ENCODE measurements at places on chromosomes 6 and 20.

DNA sequence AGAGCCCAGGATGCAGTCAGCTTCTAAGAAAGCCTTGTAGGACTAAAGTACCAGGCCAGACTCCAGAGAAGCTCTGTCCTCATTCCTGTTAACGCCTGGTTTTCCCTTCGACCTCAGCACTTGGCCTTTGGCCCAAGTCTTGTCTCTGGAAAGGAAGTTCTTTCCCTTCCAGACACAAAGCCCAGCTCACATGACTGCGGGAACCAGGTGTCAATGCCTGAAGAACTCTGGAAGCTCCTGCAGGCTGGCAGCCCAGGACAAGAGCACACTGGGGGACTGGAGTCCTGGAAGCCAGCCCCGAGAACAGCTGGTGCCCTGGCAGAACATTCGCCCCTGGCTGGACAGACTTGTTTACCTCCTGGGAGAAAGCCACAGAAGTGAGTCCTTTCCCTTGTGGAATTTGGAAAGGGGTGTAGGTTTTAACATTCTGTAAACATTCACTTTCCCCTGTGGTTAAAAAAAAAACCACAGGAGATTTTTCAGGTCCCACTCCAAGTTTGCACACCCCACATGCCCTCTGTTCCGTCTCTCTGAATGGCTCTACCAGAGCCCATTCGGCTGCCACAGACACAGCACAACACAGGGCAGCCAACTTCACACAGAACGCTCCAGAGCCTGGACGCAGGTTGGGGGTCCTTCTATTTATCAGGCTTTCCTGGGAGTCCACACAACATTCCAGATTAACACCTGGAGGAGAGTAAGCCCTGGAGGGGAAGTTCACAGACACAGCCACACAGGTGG lies 18.1 kb downstream of the ACSS1 start:
- DNase-seq = no peak

- DNase-seq = no peak
Observed at GRCh38 chr20:33232486-33233072, 3.2 kb upstream of the BPIFA1 start.

DNA sequence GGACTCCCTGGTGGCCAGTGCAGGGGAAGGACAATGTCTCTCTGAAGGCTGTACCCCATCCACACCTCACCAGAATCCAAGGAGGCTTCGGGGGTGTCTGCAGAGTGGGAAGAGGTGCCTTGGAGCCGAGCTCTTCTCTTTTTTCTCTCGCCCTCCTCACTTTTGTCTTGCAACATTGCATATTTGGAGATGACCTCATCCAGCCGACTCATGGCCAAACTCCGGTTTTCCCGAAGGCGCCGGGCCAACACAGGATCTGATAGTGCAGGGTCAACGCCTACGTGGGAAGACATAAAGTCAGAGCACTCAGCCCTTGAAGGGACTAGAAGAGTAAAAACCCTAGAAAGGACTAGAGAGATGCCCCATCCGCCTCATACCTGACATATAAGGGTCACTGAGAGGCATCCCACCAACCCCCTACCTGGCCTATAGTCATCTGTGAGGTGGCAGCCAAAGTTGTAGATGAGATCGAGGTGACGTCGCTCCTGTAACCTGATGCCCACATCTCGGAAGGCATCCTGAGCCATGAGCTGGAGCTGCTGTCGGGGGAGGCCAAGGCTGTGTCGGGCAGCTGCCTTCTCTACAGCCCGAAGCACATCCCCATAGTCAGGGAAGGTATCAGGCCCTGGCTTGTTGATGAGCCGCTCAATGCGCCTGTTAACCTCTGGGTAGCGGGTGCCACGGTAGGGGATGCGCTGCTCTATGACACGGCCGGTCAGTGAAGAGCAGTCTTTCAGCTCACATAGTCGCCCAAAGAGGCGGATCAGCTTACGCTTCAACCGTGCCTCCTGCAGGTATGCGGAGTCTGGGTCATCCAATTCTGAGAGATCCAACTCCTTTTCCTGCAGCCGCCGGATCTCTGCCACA lies 3.0 kb upstream of the ZBTB22 start:
- no peak for DNase-seq

- DNase-seq = peak; percentile 45
Observed at GRCh38 chr20:1212607-1213396, 9.5 kb downstream of the C20orf202 start.

DNA sequence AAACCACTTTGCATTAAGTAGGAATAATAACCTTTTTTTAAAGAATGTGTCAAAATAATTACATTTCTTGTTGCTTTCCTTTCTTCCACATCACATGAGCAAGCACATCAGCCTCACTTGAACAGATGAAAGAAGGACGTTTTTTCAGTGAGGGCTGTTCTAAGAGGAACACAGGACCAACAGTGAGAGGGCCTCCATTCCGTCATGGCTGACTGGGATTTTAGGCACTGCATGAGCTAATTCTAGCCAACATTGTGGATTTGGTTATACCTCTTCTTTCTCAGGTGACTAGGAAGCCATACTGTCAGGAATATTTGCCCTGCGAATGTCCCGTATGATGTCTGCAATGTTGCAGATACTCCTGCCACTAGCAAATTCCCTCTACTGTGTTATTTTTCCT lies 87.6 kb downstream of the LINC00237 start:
- no peak for DNase-seq

- DNase-seq = no peak
Observed at GRCh38 chr6:14799928-14800327, 445.9 kb upstream of the JARID2 start.

- DNase-seq = no peak
Observed at GRCh38 chr6:49964064-49964463, at the start of gene DEFB114. DEFB114 (minus strand) TSS chr6:49964164; CDS start chr6:49964105, 59 bp downstream.

GRCh38 chr6:44559486-44560270 lies 172.2 kb downstream of the CDC5L start:
- no peak for DNase-seq

DNA sequence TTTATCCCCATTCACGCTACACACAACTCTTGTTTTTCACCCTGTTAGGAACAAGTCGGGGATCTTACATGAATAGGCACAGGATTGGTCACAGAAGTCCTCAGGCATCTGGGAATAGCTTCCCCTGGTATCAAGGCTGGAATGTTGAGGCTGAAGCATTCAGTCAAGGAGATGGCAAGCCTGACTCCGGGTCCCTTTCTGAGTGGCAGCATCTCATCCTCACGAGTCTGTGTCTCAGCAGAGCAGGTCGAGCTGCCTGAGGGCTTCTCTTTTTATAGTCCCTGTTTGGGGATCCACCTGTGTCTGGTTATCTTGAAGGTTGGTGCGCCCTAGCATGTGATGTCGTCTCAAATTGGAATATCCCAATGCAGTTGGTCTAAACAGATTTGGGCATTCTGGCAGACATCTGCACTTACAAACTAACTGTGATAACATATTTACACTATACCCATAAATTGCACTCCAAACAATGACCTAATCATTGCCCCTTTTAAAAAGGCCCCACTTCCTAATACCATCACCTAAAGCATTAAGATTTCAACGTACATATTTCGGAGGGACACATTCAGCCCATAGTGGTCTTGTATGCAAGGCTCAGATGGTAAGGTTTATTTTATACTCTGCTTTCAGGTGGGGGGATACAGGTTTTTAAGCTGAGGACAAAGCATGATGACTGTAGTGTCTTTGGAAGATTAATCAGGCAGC lies 112.7 kb upstream of the CLDN20 start:
- DNase-seq = no peak

GRCh38 chr6:18265787-18266522 lies 1.6 kb upstream of the DEK start:
- no peak for DNase-seq

DNA sequence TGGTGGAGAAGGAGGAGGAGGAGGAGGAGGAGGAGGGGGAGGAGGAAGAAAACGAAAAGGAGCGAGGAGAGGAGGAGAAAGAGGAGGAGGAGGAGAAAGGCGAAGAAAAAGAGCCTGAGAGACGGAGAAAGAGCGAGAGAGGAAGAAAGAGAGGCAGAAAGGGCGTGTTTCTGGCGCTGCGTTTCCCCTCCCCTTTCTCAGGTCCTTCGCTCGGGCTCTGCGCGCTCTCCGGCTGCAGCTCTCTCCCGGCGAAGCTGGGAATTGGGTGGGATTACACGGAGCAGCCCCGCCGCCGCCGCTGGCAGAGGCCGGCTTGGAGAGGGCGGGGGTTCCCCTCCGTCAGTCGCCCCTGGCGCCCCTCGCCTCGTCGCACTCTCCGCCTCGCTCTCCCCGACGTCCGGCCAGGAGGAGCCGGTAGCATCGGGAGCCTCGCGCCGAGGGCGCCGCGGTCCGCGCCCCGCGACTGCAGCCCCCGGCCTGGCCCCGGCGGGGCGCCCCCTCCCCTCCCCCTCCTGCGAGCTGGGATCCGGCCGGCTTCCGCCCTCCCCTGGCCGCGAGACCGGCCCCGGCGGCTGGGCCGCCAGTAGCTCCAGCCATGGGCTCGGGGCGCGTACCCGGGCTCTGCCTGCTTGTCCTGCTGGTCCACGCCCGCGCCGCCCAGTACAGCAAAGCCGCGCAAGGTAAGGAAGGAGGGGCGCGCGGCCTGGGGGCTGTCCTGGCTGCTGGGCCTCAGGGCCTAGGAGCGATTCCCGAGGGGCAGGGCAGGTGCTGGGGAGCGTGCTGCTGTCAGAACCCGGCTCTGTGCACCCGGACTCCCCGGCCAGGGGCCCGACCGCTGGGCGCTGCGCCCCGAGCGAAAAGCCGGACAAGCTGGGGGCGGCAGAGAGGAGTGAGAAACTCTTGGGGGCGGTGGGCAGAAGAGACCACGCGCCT lies at the start of gene SCUBE3:
Gene SCUBE3 (plus strand): TSS at position 133 of the 933 bp plus-strand sequence. CDS start 463 bp downstream, at position 596.
- DNase-seq = no peak

GRCh38 chr20:54933212-54933904 lies 458.0 kb downstream of the DOK5 start:
- no peak for DNase-seq

GRCh38 chr6:127290391-127291265 lies 24.0 kb downstream of the RNF146 start:
- DNase-seq = no peak

GRCh38 chr20:5181958-5182357 lies 55.1 kb downstream of the CDS2 start:
- no peak for DNase-seq

- no peak for DNase-seq
Observed at GRCh38 chr6:31896856-31897611, 464 bp downstream of the EHMT2 start.
